Caudate nucleus (tissue), 63 donors: ENCODE measurements at places on chromosomes 16 and 17.

- DNase-seq = no peak
Observed at GRCh38 chr17:9256751-9257629, 235.7 kb downstream of the NTN1 start.

GRCh38 chr17:38572669-38573365, 32.9 kb downstream of the SRCIN1 start:
- peak; percentile 34 for DNase-seq

DNA sequence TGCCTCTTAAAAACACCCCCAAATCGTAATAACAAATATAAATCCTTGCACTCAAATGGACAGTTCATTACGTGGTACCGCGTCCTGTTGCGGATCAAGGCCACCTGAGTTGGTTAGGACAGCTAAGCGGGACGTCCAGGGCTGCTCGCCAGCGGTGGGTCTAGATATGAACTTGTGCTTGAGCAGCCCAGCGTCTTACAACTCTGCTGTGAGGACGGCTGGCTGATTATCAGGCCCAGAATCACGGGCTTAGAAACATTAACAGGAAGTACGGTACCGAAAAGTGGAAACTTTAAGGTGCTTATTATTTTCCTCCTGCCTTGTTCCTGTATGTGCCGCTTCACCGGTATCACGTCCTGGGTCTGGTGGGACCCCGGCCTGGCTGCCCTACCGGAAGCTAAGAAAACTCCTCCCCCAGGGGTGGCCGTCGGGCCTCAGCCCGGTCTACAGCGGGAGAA, 832 bp upstream of the SRRM2 start:
- DNase-seq = no peak

DNA sequence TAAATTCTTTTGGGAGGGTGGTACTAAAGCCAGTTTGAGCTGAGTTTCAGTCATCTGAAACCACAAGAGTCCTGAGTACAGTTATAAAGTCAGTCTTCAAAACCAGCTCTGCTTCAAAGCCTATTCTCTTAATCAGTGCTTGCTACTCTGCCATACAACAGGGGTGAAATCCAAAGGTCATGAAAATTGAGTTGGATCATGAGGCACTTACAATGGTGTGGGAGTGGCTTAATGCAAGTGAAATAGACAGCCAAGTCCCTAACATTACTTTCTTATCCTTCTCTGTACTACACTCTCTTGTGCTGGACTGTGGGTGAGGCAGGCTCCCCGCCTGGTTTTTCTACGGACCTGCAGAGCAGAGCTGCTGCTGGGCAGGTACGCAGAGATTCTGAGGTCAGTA, 12.4 kb downstream of the CBLN1 start:
- no peak for DNase-seq

DNA sequence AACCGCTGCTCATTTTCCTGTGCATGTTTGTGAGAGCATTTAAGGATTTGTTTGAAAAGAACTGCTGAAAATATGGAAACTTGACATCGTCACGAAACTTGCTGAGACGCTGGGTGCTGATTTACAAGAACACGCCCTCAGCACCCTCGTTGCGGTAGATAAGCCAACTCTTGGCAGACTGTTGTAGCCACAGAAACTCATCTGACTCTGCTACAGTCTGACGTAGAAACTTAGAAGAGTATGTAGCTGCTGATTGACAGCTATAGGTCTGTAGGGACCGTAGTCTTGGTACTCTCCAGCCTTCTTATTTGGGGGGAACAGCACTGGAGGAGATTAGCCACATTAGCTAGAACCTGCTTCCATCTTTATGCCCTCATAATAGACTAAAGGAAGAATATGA, 36.1 kb upstream of the MYH2 start:
- DNase-seq = no peak

DNA sequence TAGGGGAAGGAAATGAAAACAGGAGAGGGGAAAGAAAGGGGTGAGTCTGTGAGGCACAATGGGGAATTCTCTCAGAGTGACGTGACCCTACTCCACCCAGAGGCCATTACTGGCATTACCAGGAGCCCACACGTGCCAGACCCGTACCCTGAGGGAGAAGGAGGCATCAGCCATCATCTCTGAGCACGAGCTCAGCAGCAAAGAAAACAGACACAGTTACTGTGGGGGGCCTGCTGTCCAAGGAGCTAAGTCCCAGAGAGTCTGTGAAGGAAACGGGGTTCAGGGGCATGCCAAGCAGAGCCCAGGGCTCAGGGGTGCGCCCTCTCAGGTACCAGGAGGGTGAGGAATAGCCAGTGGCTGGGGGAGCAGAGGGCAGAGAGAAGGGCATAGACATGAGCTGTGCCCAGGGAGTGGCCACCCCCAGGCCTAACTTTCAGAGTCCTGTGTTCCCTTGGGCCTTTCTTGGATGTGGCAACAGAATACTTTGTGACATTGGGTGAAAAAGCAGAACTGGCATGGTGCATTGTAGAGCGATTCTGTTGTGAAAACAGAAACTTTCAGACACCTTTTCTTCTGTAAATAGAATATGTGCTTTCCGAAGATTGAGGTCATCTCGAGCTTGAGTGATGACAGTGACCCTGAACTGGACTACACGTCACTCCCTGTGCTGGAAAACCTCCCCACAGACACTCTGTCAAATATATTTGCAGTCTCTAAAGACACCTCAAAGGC, 11.3 kb downstream of the TAF1C start:
- DNase-seq = no peak

DNA sequence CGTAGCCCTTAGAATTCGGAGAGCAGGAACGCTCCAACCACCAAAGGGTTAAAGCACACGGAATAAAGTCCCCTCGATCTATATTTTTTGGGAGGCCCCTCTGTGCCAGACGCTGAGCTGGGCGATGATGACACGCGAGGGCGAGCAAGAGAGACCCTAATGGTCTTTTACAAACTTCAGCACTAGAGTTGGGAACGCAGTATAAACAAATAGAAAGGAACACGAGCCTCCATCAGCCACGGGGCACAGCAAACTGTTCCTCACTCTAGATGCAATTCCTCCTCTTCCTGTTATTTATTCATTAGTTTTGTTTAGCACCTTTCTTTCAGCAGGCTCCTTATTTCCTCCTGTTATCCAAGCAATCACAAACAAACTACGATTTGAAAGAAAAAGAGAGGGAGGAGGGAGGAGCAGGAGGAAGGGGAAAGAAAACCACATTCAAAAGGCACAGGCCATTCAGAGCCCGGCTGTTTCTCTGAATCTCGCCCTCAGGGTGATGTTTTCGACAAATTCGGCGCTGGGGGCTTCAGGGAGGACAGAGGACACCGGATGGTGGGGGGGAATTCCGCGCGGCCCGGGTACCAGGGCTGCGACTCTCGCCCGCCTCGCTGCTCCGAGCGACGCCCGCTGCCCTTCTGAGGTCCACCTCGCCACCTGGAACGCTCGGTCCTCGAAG, 1.6 kb downstream of the TOX3 start:
- no peak for DNase-seq

DNA sequence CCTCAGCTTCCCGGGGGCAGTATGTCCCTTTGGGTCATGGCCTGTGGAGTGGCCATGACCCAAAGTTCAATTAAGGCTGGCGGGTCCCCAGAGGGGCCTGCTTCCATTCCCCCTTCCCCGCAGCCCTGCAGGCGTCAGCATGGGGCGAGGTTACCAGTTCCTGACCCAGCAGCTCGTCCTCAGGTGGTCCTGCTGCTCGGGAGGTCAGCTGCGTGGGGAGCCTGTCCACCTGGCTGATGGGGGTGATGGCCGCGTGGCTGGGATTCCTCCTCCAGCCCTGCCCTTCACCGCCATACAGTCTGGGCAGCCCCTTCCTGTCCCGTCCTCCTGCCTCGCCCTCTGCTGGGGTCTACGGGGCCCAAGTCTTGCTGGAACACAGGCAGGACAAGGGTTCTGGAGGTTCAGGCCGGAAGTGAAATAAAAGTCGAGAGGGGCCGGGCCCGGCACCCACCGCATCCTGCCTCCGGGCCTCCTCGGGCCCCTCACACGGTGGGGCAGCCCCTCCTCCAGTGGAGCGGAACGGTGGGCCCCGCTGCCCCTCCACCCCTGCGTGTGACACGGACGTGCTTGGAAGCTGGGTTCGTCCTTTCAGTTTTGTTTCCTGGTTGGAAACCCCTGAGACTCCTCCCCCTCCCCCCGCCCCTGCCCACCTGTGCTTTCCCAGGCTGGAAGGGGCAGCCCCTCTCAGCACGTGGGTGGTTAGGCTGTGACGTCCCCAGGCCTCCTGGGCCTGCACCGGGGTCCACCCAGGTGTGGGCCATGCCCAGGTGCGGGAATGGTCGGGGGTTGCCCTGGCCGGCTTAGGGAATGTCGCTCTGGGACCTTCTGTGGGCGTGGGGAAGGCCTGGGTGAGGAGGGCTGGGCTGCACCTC, 6.8 kb downstream of the UBALD2 start:
- no peak for DNase-seq

- no peak for DNase-seq
Observed at GRCh38 chr16:28990375-28991040, 5.7 kb downstream of the LAT start.

DNA sequence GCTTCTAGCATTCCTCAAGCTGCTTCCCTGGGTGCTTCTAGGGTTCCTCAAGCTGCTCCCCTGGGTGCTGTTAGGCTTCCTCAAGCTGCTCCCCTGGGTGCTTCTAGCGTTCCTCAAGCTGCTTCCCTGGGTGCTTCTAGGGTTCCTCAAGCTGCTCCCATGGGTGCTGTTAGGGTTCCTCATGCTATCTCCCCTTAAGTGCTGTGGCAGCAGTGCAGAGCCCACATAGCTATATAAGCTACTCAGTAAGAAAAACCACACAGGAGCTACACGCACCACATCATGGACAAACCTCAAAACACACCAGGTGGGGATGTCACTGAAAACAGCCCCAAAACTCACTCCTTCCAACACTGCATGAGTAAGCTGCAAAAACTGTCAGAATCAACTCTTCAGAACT, 35.2 kb downstream of the ANKRD11 start:
- no peak for DNase-seq

GRCh38 chr16:64380751-64381150, 741.1 kb downstream of the CDH11 start:
- DNase-seq = no peak

- no peak for DNase-seq
Observed at GRCh38 chr17:42772945-42773289, 332 bp upstream of the VPS25 start.

DNA sequence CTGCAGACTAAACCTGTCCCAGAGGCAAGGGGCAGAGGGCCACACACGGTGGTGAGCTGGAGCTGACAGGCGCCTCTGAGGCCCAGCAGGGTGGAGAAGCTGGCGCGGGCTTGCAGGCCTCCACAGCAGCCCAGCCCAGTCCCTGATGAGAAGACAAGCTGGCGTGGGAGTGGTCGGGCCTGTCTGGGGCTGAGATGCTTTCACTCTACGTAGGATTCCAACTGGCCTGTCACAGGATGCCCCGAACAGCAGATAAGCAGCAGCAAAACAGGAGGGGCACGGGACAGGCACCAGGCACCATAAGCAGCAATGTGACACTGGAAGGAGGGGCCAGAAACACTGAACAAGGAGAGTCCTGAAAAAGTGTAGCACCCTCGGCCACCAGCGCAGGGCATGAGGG, 40.1 kb downstream of the PEMT start:
- no peak for DNase-seq

- no peak for DNase-seq
Observed at GRCh38 chr17:67477687-67478086, 100.6 kb downstream of the PITPNC1 start.

- DNase-seq = no peak
Observed at GRCh38 chr17:17508646-17509591, 12.7 kb upstream of the RASD1 start.

- DNase-seq = no peak
Observed at GRCh38 chr16:85465328-85466303, 147.5 kb upstream of the GSE1 start.

DNA sequence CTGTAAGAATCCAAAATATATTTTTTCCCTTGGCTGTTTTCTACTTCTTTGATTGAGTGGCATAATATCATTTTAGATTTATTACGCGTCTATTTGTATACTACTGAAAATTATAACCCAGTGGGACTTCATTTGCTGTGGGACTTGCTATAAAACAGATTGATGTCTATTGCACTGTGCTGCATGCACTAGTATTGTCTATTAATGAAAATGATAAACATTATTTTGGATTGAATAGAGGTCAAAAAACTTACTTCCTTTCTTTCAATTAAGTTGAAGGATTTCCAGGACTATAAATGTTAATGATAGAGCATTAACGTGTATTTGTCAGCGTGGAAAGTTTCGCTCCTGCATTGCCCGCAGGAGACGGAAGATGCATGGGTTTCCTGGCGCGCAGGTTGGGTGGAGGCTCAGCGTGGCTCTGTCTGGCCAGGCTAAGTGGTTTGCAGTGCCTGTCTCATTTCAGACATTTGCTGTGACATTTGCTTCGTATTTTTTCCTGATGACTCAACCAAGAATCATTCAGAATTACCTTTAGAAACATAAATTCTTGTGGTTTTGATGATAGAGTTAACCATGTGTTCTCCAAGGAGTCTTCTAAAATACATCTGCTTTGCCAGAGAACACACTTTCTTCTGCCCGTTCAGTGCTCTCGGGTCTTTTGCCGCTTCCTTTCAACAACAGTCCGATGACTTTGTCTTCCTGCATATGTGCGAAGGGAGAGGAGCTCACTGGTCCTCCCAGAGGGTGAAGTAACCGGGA, 216.7 kb downstream of the RPTOR start:
- no peak for DNase-seq

GRCh38 chr17:20300436-20300934, 166.9 kb downstream of the LGALS9B start:
- no peak for DNase-seq

DNA sequence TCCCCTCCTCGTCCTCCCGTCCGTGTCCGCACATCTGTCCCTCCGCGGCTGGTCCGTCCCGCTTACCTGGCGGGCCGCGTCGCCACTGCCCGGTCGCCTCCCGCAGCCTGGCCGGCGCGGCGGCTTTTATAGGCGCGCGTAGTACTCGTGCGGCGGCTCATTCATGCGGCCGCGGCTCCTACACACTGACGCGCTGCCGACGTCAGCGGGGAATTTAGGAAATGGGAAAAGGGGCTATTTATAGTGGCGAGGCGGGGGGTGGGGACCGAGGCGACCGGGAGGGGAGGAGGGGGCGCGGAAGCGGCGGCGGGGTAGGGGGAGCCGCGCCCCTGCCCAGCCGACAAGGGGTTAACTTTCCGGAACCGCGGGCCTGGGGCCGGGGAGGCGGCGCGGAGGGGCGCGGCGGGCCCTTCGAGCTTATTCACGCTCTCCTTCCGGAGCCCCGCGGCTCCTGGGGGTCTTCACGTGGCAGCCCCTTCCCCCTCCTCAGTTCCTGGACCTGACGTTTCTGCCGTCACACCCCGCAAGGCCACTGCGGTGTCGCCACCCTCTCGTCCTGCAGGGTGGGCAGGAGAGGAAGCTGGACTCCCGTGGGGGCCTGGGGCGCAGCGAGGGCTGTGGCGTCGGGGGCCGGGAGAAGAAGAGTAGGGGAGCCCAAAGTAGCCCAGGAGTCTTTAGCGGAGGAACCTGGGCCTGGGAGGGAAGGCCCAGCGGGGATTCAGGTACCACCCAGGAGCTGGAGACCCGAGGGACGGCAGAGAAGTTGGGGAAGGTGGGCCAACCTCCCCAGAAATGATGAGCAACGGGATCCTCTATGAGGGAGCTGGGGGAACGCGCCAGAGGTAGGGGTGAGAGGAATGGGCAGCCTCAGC, 3.6 kb upstream of the HIC1 start:
- no peak for DNase-seq

DNA sequence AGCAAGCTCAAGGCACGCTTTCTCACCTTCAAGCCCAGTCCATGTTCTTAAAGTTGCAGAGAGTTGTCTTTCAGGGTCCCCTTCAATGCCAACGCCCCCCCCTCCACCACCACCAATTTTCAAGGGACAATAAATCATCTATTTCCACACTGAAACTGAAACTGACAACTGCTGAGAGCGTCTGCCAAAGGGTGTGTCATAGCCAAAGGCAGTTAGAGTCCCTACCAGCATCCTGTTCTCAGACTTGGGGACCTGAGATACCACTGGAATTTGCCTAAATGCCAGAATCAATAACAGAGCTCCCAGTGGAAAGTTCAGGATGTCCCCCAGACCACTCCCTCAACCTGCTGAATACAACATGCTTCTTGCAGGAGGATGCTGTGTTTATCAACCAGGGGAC, 133.2 kb upstream of the SOX9 start:
- no peak for DNase-seq
